ENCODE measurements at places on chromosomes 12 and 14.

DNA sequence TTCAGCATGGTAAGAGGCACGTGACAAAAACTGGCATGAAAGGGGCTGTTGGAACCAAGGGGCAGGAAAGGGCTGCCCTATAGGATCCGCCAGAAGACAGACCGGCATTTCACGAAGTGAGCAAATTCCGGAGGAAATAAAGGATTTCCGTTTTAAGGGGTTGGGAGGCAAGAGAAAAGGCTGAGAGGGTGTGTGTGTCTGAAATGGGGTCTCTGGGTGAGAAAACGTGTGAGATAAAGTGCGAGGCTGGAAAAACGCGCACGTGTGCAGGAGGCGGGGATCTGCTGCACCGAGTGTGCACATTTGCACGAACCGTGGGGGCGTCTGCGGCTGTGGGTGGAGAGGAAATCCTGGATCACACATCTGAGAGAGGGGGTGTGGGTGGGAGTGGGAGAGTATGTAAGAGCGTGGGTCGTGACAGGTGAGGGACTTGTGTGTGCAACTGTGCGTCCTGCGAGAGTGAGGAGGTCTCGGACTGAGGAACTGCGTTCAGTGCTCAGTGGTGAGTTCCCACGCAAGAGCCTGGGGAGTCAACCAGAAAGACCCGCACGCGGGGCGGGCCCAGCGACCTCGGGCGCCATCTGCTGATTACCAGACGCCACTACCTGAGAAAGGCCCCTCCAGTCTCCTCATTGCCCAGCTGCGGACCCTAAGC, 37.0 kb upstream of the P2RX7 start:
- peak; percentile 74 for DNase-seq

DNA sequence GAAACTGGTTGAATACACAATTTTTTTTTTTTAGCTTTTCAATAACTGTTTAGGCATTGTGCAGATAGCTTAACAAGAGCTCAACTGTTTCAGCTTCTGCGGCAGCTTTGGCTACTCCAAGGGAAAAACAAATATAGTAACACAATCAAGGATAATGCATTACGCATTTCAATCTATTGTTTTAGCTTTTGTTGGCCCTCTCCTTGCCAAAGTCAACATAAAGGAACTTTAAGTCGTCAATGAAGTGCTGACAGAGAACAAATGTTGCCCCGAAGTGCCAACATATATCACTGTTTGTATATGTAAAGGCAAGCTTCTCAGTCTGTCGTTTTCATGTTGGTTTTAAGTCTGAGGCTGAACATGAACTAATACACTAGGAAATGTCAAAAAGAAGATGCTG, 1087.4 kb upstream of the FLRT2 start:
- no peak for DNase-seq

DNA sequence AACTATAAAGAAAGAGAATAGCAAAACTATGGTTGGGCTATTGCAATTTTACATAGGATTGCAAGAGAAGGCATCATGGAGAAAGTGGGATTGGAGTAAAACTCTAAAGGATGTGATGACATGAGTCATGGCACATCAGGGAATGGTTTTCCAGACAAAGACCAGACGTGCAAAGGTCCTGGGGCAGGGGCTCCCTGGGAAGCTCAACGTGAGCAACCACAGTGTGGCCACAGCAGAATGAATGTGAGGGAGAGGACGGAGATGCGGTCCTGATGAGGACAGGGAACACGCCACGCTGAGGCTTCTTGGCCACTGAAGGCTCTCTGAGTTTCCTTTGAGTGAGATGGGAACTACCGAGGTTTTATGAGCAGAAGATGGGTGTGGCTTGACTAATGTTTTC, 38.2 kb downstream of the FZD10 start:
- DNase-seq = no peak

GRCh38 chr14:50528000-50528399, 4.4 kb downstream of the MAP4K5 start:
- DNase-seq = no peak

DNA sequence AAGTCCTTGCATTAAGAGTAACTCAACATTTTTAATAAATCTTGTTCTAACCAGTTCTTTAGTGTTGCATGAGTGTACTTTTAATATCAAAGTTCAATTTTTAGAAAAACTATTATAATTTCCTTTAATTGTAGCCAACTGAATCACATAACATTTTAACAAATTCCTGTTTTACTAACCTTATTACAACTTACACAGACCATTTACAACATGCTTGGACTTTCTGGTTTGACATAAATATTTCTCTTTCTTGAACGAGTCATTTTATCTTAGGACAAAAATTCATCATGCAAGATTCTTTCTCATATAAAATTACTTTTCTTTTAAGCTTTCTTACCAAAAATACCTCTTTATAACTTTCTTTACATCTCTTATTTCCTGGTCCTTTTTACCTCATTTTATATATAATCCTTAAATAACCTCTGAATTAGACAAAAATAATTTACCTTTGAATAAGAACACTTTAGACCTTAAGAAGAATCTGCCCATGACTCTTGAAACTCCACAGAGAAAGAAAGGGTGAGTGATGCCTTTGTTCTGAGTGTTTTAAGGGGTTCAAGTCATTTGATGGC, 3.9 kb downstream of the SLCO1A2 start:
- DNase-seq = no peak

DNA sequence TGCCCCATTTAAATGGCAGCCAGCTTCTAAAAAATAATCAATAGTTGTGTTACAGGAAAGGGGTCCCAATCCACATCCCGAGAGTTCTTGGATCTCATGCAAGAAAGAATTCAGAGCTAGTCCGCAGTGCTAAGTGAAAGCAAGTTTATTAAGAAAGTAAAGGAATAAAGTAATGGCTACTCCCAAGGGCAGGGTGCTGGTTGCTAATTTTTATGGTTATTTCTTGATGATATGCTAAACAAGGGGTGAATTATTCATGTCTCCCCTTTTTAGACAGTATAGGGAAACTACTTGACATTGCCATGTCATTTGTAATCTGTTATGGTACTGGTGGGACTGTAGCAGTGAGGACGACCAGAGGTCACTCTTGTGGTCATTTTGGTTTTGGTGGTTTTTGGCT, 591.3 kb downstream of the LRFN5 start:
- DNase-seq = no peak

DNA sequence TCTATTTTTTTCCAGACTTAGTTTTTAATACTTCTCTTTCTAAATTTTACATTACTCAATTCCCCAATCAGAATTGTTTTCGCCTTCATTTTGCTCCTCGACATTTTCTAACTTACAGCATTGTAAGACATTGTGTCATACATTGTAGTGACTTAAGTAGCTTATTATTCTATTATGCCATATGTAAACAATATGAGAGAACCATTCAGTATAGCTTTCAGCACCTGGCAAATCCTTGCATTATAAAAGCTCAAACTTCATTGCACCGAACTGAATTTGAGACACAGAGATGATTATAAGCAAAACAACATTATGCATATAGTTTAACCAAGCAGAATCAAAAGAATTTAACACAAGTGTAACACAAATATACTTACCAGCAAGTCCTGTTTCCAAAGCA, 46.8 kb downstream of the EXOC5 start:
- no peak for DNase-seq

DNA sequence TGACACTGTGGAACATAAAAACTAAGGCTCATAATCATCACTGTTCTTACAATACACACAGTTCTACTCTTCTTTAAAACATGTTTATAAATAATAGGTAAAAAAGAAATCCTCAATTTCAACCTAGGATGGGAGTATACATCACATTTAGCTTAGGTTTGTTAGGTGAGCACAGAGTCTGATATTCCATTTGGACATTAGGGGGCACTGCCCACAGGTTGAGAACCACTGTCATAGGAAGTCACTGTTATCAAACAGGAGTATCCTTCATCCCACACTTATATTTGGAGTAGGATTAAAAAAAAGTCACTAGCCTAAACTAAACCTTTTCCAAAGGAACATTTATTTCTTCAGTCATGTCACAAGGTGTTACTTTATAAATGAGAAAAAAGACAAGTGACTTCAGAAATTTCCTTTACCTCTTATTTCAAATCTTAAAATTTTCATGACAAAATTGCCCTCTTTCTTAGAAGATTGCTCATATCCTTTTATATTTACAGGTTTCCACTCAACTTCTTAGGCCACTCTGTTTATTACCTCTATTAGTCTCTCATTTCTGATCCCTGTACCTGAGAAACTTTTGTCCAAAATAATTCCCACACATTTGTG, 240.6 kb downstream of the CPNE8 start:
- DNase-seq = no peak

DNA sequence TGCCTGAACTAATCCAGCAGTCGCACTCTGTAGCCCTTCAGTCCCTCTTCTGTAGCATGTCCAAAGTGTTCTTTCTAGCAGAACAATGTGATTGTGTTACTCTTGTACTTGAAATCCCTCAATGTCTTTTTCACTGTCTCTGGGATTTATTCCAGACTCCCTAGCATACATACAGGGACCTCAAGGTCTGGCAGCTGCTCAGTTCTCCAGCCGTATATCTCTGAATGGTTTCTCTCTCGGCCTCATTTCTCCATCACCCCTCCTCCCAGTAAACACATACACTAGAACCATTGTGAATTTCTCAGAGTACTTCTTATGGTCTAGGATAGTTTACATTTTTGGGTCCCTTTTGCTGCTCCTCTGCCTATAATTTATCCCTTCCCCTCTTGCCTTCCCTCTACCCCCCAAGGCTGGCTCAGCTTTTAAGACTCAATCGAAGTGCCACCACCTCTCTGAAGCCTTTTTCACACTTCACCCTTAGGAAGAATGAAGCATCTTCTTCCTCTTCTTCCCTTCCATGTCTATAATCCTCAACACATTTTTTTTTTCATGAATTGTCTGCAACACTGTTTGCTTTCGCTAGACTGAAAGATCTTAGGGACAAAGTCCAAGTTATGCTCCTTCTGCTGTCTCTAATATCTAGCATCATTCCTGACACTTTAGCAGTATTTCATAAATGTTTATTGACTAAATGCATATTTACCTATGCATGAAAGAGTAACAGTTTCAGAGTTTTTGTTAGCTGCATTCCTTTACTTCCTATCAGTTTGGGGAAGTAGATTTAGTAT, 446.1 kb downstream of the ZFP36L1 start:
- DNase-seq = no peak

DNA sequence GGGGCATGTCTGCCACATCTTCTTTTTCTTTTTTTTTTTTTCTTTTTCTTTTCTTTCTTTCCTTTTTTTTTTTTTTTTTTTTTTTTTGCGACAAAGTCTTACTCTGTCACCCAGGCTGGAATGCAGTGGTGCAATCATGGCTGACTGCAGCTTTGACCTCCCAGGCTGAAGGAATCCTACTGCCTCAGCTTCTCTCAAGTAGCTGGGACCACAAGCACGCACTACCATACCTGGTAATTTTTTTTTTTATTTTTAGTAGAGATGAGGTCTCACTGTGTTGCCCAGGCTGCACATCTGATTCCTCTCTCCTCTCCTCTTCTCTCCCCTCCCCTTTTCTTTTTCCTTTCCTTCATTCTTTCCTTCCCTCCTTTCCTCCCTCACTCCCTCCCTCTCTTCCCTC, 18.5 kb downstream of the SLC15A5 start:
- DNase-seq = no peak

DNA sequence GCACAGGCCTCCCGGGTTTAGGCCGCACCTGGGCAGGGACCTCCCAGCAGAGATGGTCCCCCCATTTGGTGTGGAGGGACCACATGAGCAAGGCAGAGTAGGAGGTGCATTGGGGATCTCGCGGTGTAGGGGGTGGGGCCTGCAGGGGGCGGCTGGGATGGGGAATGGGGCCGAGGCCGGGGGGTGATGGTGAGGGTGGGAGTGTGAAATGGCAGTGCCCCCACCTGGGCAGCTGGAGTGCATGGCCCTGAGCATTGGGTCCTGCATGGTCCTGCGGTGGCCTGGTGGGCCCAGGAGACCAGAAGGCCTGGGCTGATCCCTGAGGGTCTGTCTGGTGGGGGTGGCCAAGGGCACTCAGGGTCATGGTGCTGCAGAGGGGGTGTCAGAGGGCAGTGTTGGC, 111.8 kb downstream of the KIF26A start:
- no peak for DNase-seq

DNA sequence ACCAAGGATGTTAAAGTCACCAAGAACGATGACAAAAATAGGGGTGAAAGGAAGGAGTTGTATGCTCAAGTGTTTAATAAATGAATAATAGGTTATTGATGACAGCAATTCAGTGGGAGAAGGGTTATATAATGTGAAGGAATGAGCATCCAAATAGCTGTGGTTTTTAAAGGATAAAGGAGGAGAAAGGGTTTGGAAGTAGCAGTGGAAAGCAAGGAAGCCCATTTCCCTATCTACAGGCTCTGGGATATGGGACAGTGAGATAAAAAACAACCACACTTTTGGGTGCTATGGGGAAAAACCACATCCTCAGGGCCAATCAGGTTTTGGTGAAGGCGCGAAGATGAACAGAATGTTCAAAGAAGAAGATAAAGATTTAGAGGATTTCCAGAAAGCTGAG, 258.6 kb downstream of the ZFP36L1 start:
- no peak for DNase-seq

DNA sequence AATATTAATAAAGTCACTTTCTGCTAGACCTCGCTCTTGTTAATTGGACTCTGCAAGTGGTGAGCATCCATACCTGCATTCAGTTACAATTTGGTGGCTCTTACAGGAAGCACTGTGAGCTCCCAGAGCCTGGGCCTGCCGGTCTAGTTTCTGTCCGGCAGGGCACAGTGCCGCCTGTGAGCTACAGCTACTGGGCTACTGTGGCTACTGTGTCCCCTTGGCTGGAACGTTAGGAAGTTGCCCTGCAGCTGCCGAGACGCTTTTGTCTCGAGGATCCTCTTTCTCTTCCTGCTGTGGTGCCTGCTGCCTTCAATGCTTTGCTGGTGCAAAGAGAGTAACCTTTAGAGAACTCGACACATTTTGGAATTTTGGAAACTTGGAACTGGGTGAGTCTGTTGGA, 44.6 kb upstream of the PTGDR start:
- DNase-seq = no peak
